ENCODE measurements at places on chromosomes 13 and 19.
A peak's percentile ranks its signal among the peaks of the same experiment; 100 is the strongest.

DNA sequence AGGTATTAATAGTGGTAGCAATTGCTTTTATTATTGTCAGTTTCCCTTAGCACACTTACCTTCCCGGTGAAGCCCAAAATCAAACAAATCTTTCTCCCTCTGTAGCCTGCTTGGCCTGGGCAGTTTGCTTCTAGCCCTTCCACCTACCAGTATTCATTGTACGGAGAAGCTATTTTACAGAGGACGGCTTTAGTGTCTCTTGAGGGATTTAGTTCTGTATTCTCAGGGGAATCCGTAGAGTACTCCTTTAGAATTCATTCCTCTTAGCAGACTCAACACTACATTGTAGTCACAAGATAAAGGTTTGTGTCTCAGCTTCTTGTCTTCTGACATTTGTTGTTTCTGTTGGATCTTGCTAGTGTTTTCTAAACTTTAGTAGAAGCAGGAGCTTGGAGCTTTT lies 24.1 kb upstream of the WTIP start:
- DNase-seq: no peak

DNA sequence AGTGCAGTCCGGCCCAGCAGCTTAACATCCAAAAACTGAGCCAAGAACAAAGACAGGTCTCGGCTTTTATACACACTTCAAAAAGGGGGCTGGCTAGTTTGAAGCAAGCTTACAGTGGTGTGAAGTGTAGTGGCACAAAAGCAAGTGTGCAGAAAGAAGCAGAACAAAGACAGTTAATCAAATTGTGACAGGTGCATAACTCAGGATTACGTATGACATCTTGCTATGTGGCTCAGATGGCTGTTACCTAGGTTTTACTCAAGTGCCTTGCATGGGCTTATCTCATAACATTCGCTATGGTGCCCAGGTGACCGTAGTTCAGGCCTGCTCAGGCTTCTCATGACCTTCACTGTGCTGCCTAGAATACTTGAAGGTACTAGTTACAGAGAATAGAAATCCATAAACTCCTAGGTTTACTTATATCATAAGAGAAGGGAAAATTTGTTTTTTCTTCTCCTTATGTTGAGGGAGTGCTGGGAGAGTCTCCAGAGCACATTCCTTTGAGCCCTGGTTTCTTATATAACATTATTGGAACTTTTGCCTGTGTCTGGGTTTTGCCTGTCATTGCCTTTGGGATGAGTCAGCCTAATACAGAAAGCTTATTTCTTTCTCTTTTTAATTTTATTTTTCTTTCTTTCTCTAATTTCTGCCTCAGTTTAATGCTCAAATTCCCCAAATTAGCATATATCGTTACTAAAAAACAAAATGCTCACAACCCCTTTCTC lies 1629.1 kb upstream of the PCDH20 start:
- no peak for DNase-seq

- no peak for DNase-seq
Measured at GRCh38 chr19:28063702-28064101, 1149.2 kb downstream of the UQCRFS1 start.

DNA sequence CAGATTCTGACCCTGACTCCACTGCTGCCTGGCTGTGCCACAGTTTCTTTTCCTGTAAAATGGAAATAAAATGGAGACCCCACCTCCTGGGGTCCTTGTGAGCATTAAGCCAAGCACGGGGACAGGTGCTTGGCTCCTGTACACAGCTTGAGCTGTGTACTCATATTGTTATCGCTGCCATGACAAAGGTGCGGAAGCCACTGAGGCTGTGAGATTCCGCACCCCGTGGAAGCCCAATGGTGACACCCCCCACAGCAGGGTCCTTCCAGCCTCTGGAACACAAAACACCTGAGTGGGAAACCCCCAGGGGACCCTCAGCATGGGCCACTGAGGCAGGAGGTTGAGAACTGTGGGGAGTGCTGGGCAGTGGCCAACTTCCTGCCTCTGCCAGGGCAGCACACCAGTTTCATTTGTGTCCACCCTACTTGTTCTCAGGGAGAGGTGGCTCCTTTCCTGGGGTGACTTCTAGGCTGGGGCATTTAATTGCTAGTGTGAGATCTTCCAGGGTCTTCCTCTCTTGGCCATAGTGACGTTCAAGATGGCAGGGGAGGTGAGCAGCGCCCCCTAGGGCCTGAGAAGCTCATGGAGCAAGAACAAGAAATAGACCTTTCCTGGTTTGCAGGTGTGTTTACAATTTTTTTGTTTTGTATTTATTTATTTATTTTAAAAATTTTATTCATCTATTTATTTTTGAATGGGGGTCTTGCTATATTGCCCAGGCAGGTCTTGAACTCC lies 5.4 kb upstream of the JSRP1 start:
- no peak for DNase-seq

DNA sequence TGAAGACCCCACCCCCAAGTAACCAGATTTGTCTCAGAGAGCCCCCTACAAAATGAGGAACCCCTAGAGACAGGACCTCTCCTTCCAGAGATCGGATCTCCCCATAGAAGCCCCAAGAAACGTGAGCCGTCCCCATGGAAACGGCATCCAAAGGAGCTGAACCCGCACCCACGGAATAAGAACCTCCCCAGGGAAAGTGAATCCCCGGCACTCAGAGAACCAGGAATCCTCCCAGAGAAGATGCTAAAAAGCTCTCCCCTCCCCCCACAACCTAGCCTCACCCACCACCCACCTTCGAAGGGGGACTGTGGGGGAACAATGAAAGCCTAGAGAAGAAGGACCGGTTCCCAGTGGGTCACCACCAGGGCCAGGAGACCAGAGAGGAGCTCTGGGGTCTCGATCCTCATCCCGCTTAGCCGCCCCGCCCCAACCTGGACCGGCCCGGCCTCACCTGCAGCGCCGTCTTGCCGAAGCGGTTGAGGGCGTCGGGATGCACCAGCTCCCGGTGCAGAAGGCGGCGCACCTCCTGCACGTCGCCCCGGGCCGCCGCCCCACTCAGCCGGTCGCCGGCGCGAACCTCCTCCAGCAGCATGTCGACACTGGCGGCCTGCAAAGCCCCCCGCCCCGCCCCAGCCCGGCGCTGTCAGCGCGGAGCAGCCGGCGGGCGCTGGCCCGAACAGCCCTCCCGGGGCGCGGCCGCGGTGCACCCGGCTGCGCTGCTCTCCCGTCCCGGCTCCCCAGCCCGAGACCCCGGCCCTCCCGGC lies 535 bp downstream of the CDKN2D start:
- DNase-seq: no peak

DNA sequence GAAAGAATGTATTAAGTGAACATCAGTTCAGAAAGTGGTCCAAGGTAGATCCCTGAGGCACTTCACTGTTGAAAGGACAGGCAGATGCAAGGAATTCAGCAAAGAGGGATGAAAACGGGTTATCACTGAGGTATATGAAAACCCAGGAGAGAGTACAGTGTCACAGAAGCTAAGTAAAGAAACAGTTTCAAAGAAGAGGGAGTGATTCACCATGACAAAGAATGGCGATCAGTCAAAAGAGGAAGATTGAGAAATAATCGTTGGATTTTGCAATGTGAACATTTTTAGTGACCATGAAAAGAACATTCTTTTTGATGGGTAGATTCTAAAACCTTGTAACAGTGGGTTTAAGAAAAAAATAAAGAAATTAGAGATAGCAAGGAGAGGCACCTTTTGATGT lies 99.3 kb downstream of the EPSTI1 start:
- no peak for DNase-seq

DNA sequence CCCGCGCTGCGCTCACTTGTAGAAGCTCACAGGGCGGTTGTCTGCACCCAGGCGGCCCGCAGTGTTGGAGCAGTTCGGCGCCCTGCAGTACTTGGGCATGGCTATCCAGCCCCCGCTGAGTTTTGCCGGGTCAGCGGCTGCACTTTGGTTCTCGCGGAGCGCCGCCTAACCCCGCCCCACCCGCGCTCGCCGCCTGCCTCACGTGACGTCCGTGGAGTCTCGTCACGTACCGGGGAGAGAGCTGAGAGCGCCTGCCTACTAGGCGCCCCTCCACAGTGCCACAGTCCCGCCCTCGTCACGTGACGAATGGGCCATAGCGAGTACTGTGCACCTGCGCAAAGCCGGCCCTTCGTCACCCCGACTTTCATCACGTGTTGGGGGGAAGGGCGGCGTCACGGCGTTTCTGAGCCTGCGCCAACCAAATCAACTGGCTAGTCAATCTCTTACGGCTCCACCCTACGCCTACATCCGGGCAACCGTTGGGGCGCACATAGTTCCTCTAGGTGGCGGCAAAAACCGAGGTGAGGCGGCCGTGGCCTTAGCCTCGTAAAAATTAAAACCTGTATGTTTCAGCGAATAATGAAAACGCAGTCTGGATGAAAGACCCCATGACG lies at the start of gene THAP8:
TSS of gene THAP8 (minus strand) at position 167 of the 614 bp plus-strand sequence. CDS start at position 99, 68 bp downstream.
- peak; percentile 99 for DNase-seq

DNA sequence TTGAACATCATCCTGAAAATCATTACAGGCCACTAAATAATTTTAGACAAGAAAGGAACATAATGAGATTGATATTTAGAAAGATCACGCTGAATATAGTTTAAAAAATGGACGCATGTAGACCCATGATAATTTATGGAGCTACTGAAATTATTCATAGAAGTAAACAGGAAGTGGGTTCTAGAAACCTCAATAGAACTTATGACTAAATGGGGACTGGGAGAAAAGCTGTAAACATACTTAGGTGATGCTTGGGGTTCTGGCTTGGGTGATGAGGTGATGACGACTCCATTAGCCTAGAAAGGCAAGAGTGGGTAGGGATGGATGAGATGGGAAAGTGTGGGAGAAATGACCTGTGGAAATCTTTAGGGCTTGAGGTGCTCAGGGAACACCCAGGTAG lies 484.0 kb downstream of the MYO16 start:
- no peak for DNase-seq

DNA sequence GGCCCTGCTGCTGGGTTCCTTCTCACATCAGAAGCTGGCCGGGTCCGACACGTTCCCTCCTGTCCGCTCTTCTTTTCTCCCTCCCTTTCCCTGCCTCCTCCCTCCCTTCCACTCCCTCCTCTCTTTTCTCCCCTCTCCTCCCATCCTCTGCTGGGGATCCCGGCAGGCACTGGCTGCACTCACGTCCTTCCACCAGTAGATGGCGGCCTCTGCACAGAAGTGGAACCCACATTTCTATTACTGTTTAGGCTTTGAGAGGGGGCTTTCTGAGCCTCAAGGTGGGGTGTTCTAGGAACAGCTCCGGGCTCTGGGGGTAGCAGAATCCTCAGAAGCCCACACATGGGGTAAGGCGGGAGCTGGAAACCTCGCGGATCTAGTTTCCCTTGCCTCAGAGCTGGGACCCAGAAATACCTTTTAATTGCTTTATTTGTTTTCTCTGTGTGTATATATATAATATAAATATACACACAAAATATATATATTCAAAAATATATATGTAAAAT lies 294.2 kb downstream of the ZNF536 start:
- DNase-seq: no peak

DNA sequence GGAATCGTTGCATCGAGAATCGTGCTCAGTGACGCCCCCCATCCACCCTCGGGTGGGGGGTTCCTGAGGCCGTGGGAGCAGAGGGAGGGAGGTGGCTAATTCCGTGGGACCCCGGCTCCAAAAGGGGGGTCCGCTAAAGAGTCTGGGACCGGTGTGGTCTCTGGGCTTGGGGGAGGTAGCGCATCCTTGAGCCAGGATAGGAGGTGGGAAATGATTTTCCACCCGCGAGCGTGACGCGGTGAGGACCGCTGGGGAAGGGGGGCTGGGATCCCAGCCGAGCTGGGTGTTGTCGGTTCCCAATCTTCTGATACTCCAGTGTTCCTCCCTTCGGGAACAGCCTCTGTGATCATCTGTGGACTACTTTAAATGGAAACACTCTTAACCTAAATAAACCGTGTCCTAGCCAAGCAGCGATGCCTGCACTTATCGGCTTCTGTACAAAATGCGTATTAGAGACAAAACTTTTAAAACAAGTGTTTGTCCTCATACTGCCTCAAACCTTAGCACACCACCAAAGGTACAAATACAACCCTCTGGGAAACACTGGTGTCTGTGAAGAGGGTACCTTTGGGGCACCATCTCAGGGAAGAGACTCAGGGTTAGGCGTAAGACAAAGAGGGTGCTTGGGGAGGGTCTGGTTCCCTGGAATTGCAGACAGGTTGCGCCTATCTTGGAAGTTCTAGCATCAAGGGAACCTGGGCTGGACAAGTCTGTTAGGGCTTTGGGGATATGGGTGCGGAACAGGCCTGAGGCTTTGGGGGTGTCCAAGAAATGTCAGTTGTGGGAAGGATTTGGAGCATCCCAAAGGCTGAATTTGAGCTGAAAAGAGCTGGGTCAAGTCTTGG lies 16.0 kb downstream of the KCNC3 start:
- no peak for DNase-seq

DNA sequence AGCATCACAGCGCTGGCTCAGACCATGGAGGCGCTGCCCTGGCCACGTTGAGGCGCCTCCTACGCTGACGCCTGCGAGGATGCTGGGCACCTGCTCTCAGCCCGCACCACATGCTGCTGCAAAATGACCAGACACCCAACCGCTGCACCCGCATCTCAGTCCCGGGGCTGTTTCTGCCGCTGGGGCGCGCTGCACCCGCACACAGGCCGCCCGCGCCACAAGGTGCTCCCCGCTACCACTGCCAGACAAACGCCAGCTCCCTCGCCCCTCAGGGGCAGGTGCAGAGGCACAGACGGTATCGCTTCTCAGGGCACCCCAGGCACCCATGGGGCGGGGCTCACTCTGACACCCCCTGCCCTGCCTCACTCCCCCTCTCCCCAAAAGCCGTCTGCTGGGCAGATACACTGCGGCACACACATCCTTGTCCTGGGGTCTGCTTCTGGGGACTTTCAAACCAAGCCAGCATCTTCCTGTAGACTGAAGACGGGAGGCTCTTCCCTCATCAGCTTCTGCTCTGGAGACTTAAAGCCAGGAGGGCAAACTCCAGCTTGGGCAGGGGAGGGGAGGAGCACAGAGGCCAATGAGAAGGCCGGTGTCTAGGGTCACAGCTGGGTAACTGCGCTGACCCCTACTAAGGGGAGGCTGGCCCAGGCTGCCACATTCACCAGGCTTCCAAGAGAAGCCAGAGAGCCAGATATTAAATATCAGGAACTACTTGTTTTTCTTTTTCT lies 16.3 kb downstream of the CHERP start:
- DNase-seq: no peak

DNA sequence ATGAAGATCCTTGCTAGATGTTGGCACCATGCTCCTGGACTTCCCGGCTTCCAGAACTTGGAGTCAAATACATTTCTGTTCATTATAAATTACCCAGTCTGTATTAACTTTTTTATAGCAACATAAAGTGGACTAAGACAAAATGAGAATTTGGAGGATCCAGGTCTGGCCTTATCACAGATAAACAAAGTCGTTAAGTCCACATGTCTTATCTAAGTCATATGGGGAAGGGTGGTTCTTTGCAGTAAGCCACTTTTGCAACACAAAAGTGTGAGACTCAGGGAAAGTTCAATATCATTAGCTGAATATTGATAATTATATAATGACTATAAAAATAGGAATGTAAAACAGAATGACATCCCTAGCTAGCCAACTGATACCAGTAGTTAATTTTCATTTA lies 91.6 kb upstream of the SIAH3 start:
- no peak for DNase-seq
